ENCODE measurements at places on chromosomes 4 and X.

DNA sequence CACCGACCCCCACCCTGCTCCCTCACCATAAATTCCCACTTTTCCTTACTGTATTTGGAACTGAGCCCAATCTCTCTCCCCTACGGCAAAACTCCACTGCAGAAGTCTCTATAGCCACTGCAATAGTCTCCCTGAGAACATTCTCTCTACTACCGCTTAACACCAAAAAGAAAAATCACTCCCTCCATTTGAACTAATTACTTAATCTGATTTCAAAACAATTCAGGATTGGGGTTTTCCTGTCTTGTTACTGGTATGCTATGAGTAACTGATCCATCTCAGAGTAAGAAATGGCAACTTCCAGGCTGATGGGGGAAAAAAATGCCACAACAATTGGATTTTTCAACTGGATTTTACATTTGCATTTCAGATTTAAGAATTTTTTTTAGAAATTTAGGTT lies 5.8 kb downstream of the PAPSS1 start:
- DNase-seq, result no peak

DNA sequence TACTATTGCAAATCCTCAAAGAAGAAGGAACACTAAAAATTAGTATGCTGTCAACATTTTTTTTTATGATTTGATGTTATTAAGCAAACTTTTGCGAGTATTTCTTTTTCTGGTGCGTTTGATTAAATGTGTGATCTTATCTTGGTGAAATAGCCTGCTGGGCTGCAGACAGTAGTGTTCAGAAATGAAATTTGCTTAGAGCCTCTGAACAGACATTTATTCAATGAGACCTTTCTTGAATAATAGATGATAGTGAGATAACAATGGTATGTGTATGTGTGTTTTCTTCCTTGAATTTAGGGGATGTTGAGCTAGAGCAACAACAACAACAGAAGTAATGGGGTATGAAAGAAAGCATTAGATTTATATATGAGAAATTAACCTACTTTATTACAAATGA lies 12.7 kb downstream of the ADGRL3 start:
- DNase-seq, result no peak

- no peak for DNase-seq
Measured at GRCh38 chrX:124256629-124257380, 75.7 kb upstream of the TEX13D start.

DNA sequence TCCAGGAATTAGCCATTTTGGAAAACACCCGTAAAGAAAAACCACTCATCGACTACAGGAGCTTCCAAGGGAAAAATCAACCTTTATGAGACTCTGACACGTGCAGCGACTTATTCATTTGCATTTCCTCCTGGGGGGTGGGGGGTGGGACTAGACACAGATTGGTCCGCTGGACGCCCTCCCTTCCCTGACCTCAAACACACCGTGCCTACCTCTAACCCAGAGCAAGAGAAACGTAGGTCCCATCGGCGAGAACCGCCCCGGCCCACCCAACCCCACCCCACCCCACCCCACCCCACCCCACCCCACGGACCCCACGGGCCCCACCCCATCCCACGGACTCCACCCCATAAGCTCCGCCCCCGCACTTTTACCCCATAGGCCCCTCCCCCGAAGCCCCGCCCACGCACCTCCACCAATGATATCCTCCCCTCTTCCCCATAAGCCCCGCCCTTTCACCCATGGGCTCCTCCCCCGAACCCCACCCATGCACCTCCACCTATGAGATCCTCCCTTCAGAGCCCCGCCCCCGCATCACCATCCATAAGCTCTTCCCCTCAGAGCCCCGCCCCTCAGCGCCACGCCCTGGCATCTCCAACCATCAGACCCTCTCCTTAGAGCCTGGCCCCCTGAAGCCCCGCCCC lies 1.1 kb downstream of the GTPBP6 start:
- no peak for DNase-seq

- no peak for DNase-seq
Measured at GRCh38 chr4:17418010-17418409, 93.9 kb downstream of the QDPR start.

GRCh38 chrX:119647552-119648420 lies 41.6 kb upstream of the NKRF start:
- no peak for DNase-seq
